Activated naive CD4-positive, alpha-beta T cell treated with anti-CD3 and anti-CD28 coated beads, Interleukin-2, amount 50 U/mL, for 72 hours (primary cell): ENCODE measurements at places on chromosomes 2 and 18.

DNA sequence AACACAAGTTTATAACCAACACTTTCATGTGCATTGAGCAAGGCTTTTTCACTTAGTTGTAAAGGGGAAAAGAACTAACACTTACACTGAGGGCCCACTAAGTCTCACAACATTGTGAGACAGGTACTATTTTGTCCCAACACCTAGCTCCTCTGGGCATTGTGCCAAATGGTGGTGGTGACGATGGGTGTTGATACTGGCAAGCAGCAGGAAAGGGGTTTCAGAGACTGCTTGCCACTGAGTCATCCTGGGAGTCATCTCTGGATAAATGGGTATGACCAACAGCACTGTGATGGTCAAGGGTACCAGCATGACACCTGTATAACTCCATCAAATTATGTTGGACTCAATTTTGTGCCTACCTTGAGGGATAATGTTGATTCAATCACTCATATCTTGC lies 138.8 kb upstream of the ITGA6 start:
- DNase-seq = peak; percentile 34

- DNase-seq = no peak
Observed at GRCh38 chr18:31217038-31217849, 54.6 kb upstream of the DSC1 start.

GRCh38 chr2:36277881-36278523 lies 77.6 kb upstream of the CRIM1 start:
- DNase-seq = no peak

DNA sequence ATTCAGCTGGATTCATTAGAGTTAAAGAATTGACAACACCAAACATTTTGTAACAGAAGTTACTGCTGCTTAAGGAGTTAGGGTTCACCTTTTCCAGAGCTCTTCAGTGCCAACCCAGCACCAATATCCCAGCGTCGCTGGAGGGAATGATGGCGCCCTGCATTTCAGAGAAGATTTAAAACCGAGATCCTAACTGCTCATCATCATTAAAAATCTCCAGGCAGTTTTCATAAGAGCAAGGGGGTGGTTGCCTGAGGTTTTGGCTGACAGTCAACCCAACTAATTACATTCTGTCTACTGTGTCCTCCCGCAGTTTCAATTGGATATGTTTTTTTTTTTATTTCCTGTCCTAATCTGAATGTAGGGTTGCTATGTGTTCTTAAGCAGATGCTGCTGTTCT lies 509.6 kb upstream of the TCF4 start:
- DNase-seq = no peak

GRCh38 chr18:25459814-25460213 lies 107.8 kb upstream of the ZNF521 start:
- DNase-seq = no peak

DNA sequence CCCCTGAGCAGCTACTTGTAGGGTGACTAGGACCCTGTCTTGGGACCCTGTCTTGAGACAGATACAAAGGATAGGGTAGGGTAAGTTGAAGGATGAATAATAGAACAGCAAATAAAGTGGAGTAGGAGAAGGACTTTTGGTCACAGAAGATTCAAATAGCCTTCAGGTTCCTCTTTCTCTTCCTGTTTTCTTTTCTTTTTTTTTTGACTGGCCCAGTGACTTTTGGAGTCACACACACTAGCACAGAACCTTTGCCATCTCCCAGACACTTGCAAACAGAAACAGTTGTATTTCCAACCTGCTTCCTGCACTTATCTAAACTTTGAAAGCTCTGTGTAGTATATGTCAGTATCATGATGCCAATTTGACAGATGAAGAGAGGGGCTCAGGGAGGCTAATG lies 108.2 kb downstream of the TDRD15 start:
- no peak for DNase-seq

GRCh38 chr2:130300258-130300969 lies 42.3 kb upstream of the IMP4 start:
- no peak for DNase-seq

DNA sequence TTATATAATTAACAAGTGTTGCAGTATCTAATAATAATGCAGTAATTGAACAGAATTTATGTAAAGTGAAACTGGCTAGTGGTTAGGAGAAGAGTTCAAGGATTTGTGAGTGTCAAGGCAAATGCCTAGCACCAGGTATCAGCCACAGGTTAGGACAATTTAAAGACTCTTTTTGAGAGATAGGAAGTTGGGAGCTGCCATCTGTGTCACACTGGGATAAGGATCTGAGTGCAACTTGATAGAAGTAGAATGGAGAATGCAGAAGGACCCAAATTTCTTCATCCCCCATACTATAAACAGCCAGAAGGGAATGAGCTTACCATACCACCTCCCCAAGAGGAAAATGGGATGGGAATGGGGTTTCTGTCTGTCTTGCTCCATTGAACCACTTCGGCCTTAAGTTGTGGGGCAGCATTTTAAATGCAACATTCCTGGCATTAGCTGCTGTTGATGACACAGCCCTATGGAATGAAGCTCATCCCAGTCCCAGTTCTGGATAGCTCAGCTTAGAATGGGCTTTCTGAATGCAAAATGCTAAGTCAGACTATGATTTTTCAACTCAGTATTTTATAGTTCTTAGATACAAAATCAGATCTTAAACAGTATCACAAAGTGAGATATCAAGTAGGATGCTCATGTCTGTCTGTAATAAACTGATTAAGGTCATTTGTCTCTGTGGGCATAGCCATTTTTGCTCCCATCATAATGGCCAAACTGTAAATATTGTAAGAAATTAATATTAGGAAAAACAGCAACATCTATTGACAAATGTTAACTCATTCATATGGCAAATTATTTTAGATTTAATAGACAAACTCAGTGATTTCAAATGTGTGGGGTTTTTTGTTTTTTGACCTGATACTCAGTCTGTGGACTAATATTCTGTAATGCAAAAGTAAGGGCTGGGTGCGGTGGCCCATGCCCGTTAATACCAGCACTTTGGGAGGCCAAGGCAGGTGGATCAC lies 44.0 kb downstream of the GPR155 start:
- no peak for DNase-seq

DNA sequence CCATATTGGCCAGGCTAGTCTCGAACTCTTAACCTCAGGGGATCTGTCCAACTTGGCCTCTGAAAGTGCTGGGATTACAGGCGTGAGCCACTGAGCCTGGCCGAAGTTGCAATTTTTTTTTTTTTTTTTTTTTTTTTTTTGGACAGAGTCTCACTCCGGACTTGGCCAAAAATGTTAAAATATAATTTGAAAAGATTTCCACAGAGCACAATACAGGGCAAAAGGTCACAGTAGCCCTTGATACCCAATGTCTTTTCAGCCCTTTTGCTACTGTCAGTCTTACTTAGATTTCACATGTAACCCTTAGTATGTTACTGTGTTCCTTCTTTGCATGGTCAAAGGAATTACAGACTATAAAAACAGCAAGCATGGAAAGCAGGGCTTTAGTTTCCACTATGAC lies 42.6 kb upstream of the MAPRE2 start:
- no peak for DNase-seq

DNA sequence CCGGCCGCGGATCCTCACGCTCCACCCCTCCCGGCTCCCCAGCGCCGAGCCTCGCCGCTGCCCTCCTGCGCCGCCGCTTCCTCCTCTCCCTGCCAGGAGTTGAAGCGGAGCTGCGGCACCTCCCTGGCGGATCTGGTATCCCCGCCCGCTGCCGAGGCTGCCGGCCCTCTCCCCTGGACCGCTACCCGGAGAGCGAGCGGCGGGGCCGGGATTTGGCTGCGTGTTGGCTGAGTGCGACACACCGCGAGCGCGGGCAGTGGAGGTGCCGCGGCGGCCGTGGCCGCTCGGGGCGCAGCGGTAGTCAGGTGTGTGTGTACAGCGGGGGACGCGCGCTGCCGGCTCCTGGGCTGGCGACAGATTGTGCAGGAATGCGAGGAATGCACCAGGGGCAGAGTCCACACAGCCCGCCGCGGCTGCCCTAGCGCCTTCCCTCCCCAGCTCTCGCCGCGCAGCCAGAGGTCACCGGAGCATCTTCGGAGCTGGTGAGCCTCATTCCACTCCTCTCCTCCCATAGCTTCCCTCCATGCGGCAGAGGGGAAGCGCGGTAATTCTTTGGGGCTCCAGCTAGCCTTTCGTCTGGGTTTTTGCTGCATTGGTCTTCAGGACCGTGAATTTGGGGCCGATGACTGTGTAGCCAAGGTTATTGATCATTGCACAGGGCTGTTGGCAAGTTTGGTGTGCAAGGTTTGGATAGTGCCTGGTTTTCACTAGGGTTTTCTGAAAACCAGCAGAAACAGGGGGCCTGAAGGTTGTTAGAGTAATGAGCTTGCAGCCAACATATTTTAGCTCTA lies 1.3 kb downstream of the PKP4 start:
- DNase-seq = peak; percentile 68

DNA sequence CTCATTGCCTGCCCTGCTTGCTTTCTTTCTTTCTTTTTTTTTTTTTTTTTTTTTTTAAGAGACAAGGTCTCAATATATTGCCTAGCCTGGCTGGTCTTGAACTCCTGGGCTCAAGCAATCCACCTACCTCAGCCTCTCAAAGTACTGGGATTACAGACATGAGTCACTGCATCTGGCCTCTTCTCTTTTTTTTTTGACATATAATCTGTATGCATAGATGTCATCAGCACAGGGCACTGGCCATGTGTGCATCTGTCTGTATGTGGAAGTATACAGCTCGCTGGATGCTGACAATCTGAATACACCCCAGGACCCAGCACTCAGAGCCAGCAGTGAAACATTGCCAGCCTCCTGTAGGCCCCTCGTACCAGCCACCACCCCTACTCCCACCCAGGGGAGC lies 49.5 kb downstream of the TFCP2L1 start:
- DNase-seq = no peak

DNA sequence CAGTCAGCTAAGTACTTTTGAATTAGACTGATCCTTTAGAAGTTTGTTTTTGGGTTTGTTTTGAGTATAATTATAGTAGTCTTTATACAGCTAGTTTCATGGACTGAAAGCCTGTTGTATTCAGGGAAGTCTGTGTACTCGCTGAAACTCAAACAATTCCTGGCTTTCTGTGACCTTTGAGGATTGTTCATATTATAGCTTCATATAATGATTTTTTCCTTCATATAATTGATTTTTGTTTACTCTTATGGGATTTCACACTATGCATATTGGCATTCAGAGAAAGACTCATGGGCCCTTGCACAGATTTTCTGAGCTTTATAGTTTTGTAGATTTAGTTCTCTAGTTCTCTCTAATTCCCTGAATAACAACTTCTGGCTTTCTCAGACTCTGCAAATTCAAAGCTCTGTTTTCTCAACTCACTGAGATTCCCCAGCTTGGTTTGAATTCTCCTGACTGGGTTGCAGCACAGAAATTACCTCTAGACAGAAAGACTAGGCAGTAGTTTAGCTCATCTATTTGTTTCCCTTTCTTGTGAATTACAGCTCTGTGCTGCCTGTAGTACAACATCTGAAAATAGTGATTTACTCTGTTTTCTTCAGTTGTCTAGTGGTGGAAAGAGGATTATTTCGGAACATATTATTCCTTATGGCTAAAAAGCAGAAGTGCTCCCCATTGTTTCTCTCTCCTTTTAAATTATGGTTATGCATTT lies 495.9 kb upstream of the CNTNAP5 start:
- DNase-seq = no peak

GRCh38 chr2:132274000-132274399 lies 112.2 kb upstream of the ANKRD30BL start:
- DNase-seq = no peak

- no peak for DNase-seq
Observed at GRCh38 chr2:29527947-29528346, 393.4 kb downstream of the ALK start.
